A673 (cell line): ENCODE measurements at places on chromosomes 12 and 14. TPM values are rescaled to one million over a fixed set of nuclear protein-coding genes. Genes with fewer than 3 reads are reported as not detected.
A peak's percentile ranks its signal among the peaks of the same experiment; 100 is the strongest.

The KRT7 gene
- 0.79 and 1.0 TPM in 2 replicates for total RNA-seq

The KHNYN gene
- total RNA-seq, result 32.7 and 40.3 TPM in 2 replicates

The RNASE7 gene
- total RNA-seq, result not detected in 2 replicates

The AICDA gene
- not detected in 2 replicates for total RNA-seq

The PRPH gene
- total RNA-seq, result not detected in 2 replicates

The GPRC5A gene
- total RNA-seq, result 0.22 and 0.56 TPM in 2 replicates

The HVCN1 gene
- 1.0 and 1.1 TPM in 2 replicates for total RNA-seq

The FAM222A gene
- 3.9 and 5.5 TPM in 2 replicates for total RNA-seq

The BMAL2 gene
- 10.2 and 10.3 TPM in 2 replicates for total RNA-seq

The MAP1LC3B2 gene
- total RNA-seq, result 1.7 and 3.9 TPM in 2 replicates

The GYS2 gene
- total RNA-seq, result 0.11 TPM in 1 of 2 replicates, not detected in the other

The PRB2 gene
- not detected in 2 replicates for total RNA-seq

GRCh38 chr14:72054911-72055310 lies 122.7 kb downstream of the RGS6 start:
- no peak for DNase-seq

- DNase-seq, result no peak
Observed at GRCh38 chr12:9731393-9731792, 1.5 kb downstream of the CLECL1 start.

DNA sequence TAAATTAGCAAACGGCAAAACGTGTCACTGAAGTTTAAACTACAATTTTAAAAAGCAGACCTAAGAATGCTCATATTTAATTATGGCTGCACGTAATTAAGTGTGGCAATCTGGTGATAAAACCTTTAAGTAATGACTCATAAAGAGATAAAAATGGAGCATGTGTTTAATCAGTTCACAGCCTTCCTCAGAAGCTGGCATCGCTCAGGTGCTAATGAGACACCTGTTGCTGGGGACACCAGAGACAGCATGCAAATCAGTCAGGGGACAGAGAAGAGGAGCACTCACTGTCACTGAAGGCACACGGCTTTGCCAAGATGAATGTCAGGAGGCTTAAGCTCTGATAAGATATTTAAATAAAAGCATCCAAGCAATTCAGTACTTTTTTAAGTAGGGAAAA lies 840.3 kb downstream of the GALC start:
- no peak for DNase-seq

- DNase-seq, result no peak
Observed at GRCh38 chr14:40221428-40221827, 789.2 kb upstream of the FBXO33 start.

DNA sequence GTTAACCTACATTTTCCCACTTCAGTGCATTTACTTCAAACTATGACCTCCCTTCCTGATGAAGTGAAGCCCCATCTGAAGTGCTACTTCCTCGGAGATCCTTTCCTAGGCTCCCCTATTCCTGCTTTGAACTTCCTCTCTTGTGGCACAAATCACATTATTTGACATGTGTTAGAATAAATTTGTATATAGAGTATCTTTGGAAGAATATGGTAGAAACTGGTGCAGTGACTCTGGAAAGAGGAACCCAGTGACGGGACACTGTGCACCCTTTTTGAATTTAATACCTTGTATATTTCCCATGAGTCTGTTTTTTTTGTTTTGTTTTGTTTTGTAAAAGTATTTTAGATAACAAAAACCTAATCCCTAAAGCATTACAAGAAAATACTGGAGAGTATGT lies 66.4 kb upstream of the SRSF5 start:
- DNase-seq, result no peak

GRCh38 chr14:94386085-94387031 lies 2.0 kb downstream of the SERPINA1 start:
- no peak for DNase-seq

GRCh38 chr12:125064492-125064891 lies 743 bp upstream of the AACS start:
- DNase-seq, result no peak

DNA sequence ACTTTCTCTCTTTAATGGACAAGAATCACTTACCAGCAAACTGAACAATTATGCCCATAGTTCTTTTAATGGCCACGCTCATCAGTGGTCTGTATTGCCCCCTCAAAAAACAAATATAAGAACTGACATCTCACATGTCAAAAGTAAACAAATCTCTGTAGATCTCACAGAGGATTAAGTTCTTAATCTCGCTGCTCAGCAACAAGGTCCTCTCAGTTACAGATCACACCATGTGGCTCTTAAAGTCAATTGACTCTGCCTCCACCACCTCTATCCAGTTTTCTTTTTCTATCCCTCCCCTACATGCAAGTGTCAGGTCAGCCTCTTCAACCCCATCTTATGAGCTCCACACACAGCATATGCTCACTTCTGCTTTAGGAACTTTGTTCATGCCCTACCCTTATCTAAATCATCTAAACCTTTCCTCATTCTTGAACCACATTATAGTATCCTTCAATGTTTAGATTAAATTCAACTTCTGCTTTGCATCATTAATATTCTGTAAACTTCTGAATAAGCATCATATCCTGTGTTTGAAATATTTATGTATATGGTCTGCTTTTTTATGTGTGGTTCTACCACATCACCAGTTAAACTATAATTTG lies 7.2 kb downstream of the ADAM20 start:
- DNase-seq, result no peak

GRCh38 chr12:75724928-75725312 lies 213.5 kb upstream of the KRR1 start:
- DNase-seq, result peak; percentile 87

GRCh38 chr14:56809270-56810146 lies 771 bp downstream of the OTX2 start:
- DNase-seq, result peak; percentile 31

GRCh38 chr14:38526826-38527501 lies 271.1 kb upstream of the CLEC14A start:
- DNase-seq, result peak; percentile 96

DNA sequence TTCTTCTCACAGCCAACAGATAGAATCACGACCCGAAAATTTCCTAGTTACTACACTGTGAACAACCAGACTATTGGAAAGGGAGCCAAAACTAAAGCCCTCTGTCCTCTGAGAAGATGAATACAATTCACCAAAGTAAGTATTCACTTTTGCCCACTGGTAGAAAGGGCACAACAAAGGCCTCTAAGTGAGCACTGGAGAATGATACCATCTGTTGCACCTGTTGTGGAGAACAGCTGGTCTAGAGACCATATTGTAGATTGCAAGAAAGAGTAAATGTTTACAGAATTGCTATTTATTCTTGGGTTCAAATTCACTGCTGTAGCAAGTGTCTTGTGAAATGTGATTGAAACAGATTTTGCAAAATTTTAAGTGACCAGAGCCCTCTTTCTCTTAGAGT lies 46.9 kb upstream of the ANO6 start:
- DNase-seq, result no peak

DNA sequence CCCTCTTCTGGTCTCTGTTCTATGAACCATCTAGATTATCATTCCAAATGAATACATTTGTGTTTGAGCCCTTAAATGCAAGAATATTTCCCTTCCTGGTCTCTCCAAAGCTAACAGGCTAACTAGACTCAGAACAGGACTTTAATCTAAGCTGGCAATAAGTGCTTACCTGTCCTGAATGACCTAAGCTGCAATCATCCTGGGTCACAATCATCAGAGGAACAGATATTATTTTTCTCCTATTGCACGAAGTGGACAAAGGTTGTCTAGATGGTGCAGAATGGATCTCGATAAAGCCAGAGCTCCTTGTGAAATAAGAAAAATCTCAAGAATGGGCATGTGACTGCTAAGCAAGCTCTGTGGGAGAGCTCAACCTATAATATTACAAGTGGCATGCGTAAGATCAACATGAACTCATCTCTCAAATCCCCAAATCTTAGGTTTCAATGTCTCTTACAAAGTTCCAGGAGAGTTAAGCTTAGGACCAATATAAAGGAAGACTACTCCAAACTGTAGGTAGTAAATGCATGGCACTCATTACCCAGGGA lies 10.6 kb upstream of the NUMB start:
- no peak for DNase-seq

DNA sequence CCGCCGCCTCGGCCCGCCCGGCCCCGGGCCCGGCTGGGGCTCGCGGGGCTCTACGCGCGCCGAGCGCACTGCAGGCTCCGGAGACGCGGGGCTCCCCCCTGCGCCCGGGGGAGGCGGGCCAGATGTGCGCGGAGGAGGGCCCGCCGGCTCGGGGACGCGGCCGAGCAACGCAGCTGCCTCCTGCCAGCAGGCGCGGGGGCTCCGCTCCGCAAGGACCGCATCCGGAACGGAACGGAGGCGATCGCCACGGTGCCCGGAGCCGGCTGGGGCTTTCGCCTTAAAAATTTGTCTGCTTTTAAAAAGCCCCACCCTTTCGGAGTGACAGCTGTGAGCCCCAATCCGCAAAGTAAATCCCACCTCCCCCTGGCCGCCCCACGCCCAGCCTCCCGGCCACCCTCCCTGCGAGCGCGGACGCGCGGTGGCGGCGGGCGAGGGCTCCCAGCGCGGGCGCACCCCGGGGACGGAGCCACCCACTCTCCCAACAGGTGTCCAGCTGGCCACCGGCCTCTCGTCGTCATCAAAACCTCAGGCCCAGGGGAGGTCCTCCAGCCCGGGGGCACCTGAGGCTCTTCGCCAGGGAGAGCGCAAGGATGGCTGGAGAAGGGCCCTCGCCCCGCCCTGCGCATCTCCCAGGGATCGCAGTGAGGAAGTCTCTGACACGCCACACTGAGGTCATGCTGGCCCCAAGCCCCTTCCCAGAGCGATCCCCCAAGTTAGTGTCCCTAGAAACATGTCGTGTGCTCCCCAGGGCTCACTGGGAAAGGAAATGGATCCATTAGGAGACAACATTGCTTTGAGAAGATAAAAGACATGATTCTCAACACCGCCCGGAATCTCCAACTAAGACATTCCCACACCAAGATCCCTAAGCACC lies at the start of gene TMEM132D:
TSS of gene TMEM132D (minus strand) at position 70 of the 874 bp plus-strand sequence.
- no peak for DNase-seq

- no peak for DNase-seq
Observed at GRCh38 chr14:70576891-70577290, 23.6 kb downstream of the MED6 start.

DNA sequence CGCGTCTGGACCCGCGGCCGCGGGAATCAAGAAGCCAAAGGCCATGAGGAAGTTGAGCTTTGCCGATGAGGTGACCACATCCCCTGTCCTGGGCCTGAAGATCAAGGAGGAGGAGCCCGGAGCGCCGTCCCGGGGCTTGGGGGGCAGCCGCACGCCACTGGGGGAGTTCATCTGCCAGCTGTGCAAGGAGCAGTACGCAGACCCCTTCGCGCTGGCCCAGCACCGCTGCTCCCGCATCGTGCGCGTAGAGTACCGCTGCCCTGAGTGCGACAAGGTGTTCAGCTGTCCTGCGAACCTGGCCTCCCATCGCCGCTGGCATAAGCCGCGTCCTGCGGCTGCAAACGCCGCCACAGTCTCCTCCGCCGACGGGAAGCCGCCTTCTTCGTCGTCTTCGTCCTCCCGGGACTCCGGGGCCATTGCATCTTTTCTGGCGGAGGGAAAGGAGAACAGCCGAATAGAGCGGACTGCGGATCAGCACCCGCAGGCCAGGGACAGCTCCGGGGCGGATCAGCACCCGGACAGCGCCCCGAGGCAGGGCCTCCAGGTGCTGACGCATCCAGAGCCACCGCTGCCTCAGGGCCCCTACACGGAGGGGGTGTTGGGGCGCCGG lies 1.0 kb downstream of the INSM2 start:
- DNase-seq, result peak; percentile 75

DNA sequence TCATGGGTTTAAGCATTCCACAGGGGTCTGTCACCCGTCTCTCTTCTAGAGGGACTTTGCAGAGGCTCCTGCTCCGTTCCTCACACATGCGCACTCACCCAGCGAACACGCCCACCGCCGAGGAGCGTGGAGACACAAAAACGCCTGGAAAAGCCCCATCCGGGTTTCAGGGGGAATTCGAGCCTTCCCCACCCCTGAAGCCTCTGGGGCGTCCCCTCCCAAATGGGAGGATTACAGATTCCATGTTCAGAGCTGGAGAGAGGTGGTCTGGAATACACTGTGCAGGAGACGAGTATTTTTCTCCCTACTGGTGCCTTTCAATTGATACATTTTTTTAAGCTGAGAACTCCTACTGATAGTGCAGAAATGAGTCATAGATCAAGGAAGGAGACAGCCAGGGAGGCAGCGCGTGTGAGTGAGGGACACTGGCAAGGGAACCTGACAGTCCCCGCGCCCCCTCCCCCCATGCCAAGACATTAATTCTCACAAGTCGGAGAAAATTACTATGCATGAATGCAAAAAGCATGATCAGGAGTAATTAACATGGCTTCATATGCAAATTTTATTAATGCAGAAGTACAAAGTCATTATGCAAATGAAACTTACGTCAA lies 36.9 kb downstream of the BCL11B start:
- peak; percentile 87 for DNase-seq

DNA sequence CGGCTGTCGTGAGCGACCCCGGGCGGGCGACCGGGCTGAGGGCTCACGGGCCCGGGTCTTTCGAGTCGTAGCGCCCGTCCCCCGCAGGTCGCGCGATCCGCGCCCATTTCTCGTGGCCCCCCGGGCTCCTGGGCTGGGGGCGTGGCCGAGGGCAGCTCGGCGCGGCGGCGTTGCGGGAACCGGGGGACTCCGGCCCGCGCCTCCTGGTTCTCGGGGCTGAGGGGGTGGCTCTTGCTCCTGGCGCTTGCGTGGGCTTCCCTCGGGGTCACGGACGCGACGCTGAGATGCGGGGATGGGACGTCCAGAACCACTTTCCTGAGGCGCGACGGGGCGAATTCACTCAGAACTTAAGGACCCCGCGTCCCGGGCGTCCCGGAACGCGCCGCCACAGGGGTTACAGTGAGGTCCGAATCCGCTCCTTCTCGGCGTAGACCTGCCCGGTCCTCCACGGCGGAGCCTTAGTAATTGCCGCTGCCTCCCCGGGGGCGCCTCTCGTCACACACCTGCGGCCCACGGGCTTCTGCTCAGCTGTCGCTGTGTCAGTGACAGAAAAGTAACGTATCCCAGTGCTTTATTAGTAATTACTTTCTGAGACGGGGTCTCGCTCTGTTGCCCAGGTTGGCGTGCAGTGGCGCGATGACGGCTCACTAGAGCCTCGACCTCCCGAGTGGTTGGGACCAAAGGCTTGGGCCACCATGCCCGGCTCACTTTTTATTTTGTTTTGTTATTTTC lies 606 bp downstream of the EP400 start:
- DNase-seq, result peak; percentile 35

DNA sequence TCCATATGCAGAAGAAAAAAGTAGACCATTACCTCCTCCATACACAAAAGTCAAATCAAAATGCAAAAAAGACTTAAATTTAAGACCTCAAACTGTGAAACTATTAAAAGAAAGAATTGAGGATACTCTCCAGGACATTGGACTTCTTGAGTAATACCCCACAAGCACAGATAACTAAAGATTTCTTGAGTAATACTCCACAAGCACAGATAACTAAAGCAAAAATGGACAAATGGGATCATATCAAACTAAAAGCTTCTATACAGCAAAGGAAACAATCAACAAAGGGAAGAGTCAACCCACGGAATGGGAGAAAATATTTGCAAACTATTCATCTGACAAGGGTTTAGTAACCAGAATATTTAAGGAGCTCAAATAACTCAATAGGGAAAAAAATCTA lies 427.9 kb downstream of the CCDC91 start:
- no peak for DNase-seq
